Epithelial cell of proximal tubule (primary cell): ENCODE measurements at places on chromosomes 11 and 22. TPM values are rescaled to one million over a fixed set of nuclear protein-coding genes. Genes with fewer than 3 reads are reported as not detected.

Gene CREB3L1
- 0.29 and 2.4 TPM in 2 replicates for total RNA-seq

Gene OR8G1
- total RNA-seq: not detected in 2 replicates

GRCh38 chr11:125950696-125951651 is 5.1 kb downstream of the VSIG10L2 start:
- DNase-seq: no peak

Gene ROBO4
- total RNA-seq: 1.4 and 1.9 TPM in 2 replicates

DNA sequence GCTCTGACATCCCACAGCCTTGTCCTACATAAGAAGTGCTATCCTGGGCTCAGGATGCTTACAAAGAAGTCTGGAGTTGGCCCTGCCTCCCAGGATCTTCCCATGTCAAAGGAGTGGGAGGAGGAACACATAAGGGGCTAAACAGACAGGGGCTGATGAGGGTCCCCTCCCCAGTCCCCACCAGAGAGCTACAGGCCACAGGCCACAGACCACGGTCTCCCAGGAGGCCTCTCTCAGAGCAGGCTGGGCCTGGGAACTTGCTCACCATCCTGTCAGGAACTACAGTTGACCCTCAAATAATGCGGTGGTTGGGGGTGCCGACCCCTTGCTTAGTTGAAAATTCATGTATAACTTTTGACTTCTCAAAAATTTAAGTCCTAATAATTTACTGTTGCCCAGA is 315.5 kb downstream of the NTM start:
- no peak for DNase-seq

Gene CCDC89
- 0.51 TPM in 1 of 2 replicates, not detected in the other for total RNA-seq

Gene KCNJ4
- total RNA-seq: 0.07 TPM in 1 of 2 replicates, not detected in the other

DNA sequence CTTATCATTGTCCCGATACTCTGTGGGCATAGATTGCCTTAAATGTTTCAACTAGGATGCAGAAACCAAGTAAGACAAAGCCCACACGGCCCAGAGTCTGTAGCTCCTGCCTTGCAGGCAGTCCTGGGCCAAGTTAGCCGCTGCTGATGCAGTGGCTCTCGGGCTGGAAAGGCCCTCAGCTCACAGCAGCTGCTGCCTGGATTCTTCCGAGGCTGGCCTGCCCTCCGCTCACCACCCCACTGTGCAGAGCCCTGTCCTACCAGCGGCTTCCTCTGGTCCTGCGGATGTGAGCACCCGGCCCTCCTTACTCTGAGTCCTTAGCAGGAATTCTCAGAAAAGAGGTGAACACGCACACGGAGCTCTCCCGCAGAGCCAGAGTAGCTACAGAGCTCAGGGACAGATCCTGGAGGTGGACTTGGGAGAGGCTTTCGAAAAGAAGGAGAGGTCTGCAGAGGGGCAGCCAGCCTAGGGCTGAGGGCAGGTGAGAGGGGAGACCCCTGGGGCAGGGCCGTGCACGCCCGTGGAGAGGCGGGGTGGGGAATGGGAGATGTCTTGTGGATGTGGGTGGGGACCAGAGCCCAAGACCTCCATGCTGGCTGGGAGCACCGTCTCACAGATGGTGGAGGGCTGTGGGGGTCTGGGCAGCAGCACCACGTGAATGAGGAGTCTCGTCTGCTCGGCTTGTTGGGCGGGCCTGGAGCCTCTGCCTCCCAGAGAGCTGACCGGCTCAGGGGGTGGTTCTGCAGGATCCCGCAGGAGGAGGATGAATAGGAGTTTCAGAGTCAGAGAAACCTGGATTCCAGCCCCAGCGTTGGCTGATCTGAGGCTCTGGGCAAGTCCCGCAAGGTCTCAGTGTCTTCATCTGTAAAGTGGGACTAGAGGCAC is 117.4 kb upstream of the B3GAT1 start:
- no peak for DNase-seq

- no peak for DNase-seq
Measured at GRCh38 chr11:116641561-116642045, 131.2 kb downstream of the BUD13 start.

Gene CLMP
- total RNA-seq: 19.0 and 27.7 TPM in 2 replicates

- DNase-seq: no peak
Measured at GRCh38 chr11:33214187-33214586, 43.0 kb upstream of the HIPK3 start.

DNA sequence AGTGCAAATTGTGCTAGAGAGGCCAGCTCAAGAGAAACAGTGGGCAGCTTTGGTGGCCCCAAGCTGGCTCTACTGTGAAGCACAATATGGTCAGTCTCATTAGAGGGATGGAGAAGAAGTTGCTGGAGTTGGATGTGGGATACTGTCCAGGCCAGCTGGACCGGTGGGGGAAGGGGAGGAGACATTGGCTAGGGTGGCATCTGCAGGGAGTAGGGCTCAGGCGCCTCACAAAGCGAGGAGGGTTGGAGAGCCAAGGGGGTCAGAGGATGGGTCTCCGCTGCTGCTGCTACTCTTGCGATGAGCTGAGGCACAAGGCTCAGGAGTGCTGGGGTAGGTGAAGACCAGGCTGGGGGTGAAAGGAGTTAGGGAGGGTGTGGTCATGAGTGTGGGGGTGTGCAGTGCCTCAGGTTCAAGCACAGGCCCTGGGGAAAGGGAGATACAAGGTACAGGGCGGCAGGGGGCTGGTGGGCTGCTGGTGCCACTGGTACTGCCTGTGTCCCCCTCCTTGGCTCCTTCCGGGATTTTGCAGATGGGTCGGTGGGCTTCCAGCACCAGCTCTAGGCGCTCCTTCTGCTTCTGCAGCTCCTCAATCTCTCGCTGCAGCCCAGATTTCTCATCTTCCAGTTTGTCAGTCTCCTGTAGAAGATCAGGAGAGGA is 2.3 kb downstream of the CCDC85B start:
- no peak for DNase-seq

Gene MMP26
- total RNA-seq: not detected in 2 replicates

GRCh38 chr11:131178020-131178419 is 192.4 kb upstream of the NTM start:
- DNase-seq: no peak

GRCh38 chr11:117723277-117724024 is 73.6 kb downstream of the DSCAML1 start:
- no peak for DNase-seq

Gene SLCO2B1
- total RNA-seq: 0.14 and 0.23 TPM in 2 replicates

GRCh38 chr11:114136686-114137640 is 77.5 kb downstream of the ZBTB16 start:
- DNase-seq: no peak

DNA sequence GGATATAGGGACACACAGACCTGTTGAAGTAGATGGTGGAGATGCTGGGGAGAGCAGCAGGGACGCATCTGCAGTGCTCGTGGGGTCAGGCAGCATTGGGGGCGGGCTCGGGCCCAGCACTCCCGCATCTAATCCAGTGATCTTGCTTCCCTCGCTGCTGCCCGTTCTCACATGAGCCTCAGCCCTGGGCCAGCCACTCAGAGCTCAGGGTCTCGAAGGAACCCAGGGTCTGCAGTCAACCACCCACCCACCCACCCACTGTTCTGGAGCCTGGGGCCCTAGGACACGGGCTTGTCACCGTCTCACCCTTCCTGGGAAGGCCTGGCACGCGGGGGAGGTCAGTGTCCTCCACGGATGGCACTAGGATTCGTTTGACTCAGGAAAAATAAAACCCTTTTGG is 406.0 kb downstream of the TBC1D22A start:
- DNase-seq: no peak

GRCh38 chr22:41825376-41825775 is 7.5 kb upstream of the SREBF2 start:
- no peak for DNase-seq

- no peak for DNase-seq
Measured at GRCh38 chr11:114774599-114775361, 96.5 kb downstream of the NXPE2 start.

Gene ASPHD2
- 7.3 and 10.4 TPM in 2 replicates for total RNA-seq

GRCh38 chr11:61766353-61766841 is 14.0 kb downstream of the MYRF start:
- DNase-seq: no peak

Gene NXPE4
- not detected in 2 replicates for total RNA-seq
